CD4-positive, alpha-beta T cell treated with Interleukin-10 for 1 hour (primary cell): ENCODE measurements at places on chromosomes 6 and 20.
A peak's percentile ranks its signal among the peaks of the same experiment; 100 is the strongest.

DNA sequence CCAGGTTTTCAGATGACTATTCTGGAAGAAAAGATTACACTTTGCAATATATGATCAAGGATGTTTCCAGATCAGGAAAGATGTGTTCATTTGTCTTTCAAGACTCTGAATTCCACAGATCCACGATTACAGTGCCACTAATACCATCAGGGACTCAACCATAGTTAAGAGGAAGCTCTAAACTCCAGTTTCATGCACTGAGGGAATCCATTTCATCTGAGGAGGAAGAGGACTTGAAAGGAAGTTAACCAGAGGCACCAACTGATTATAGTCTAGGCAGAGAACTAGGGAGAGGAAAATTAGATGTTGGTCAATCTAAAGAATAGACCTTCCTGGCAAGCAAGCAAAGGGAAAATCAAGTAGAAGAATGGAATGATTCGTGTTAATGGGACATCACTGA is 218.3 kb upstream of the PRDM1 start:
- DNase-seq, result no peak

DNA sequence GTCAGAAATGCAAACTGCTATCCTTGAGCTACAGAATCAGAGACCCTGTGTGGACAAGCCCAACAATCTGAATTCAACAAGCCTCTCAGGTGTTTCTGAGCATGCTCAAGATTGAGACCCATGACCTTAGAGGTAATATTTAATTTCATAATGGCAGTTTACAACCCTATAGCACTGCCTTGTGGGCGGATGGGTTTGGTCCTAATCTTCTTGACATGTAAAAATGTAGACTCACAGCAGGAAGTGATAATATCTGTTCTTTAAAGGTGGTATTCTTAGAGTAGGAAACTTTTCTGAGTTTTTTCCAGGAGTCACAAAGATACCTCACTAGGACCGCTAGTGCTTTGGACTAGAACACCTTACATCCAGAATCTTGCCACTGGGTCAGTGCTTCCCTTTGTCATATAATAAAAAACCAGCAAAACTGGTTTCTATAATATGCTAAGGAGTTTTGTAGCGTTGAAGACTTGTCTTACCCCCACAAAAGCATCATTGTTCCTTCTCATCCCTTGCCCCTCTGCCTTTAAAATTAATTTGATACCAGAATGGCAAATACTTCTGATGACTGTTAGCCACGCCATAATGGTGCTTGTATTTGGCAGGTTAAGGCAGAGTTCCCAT is 52.6 kb downstream of the E2F3 start:
- peak; percentile 39 for DNase-seq

DNA sequence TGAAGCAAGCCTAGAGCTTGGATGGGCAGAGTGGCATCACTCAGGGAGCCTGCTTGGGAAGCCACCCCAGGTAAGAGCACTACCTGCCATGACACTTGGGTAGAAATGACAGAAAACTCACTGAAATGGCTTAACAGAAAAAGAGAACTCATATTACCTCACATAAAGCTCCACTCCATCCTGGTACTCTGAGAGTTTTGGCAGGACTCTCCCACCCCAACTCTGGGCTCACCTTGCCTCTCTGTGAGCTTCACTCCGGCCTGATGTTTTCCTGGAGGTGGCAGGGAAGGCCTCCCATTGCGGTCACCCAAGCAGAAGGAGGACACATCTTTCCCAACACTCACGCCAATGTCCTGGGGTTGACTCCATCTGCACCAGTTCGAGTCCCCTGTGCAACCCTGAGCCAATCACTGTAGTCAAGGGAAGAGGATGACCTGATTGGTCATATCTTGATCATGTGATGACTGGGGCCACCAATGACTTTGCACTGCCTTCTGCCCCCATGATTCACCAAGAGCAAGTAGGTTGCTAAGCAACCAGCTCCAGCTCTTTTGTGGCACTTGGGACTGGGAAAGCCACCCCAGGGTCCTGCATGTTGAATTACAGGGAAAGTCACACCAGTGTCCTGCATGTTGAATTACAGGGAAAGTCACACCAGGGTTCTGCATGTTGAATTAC is 446.1 kb upstream of the SULF2 start:
- DNase-seq, result no peak

DNA sequence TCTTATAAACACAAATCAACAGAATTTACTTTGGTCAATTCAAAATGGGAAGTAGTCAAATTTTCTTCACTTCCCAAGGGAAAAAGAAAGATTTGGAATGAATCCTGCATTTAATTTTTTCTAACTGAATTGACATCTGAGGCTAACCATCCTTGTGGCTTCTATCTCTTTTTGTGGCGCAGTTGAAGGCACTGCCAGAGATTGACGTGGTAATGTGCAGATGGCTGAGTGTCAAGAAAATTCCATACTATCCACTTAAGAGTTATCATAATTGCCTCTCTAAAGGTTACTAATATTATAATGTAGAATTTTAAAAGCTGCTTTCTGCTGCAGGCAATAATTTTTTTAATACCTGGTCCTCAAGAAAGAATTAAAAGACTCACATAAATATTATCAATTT is 162.3 kb downstream of the KLHL32 start:
- no peak for DNase-seq

GRCh38 chr6:159804504-159804903 is 4.4 kb downstream of the PNLDC1 start:
- no peak for DNase-seq

GRCh38 chr6:53240761-53241160 is 92.1 kb upstream of the GCM1 start:
- DNase-seq, result peak; percentile 26

DNA sequence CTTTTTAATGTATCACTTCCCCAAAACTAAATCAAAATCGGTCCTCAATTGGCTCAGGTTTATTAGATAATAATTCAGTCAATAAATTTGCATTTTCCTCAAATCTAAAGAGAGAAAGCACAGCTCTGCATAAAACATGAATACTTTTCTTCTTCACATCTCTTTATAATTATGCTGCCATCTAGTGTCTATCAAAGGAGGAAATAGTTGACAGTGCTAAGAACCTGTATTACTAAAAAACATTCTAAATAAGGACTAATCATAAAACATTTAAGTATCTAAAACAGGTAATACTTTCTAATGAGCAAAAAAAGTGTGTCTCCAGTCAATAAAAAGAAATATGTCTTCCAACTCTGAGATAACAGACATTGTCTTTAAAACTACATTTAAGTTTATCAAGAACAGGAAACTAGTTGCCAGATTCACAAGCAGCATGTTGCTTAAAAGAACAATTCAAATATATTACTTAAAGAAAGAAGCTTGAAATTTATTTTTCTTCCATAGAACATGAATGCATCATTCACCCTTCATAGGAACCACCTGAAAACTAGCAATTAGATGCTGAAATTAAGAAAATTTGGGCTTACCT is 56.5 kb upstream of the DST start:
- DNase-seq, result no peak

GRCh38 chr6:8831366-8832152 is 396.2 kb upstream of the SLC35B3 start:
- DNase-seq, result no peak

GRCh38 chr20:52837378-52837777 is 134.8 kb upstream of the TSHZ2 start:
- DNase-seq, result no peak

GRCh38 chr20:50412499-50412898 is 97.7 kb upstream of the PTPN1 start:
- DNase-seq, result no peak

GRCh38 chr6:90890683-90891330 is 303.9 kb upstream of the MAP3K7 start:
- no peak for DNase-seq

GRCh38 chr6:158761746-158762145 is 57.4 kb downstream of the EZR start:
- peak; percentile 31 for DNase-seq

DNA sequence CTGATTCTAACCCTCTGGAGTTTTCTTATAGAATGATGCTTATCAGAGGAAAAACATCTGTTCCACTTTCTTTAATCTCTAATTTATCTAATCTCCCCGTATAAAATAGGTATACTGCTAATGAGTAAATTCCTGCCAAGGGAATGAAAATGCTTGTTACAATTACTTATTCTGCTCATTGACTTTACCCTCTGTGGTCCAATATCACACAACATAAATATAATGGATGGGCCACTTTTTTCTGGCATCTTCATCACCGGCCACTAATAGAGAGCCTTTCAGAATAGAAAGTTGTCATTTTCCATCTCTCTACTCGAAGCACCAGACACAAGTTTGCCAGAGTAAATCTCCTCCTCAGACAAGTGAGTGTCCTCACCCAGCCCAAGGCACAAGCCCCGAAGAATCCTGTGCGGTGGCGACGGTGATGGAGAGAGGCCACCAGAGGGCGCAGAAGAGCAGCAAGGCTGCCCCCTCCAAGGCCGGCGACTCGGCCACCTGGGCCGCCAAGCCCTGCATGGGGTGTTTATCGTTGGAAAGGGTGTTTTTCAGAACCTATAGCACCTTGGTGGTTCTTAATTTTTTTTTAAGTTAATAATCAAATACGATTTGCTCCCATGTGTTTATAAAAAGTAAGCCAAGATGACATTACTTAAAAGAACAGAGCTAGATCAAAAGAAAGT is 212.9 kb upstream of the ARID1B start:
- peak; percentile 73 for DNase-seq

- DNase-seq, result no peak
These were observed 47.5 kb upstream of the JAG1 start for GRCh38 chr20:10721137-10721896.

DNA sequence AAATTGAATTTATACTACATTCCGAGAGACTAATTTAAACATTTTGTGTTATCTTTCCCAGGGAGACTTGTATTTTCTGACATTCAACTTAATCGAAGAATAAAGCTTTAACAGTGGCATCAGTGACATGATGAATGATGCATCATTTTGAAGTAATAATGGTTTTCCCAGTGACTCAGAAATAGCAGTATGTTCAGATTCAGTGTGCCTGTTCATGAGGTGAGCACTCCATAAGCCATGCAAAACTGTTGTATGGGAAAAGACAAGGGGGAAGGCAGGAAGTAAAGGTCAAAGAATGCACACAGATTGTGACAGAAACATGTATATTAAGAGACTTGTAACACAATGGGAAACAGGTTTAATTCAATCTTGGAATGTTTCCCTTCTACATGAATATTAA is 1348.2 kb upstream of the GJE1 start:
- no peak for DNase-seq

GRCh38 chr6:64717281-64717680 is 989.7 kb downstream of the EYS start:
- DNase-seq, result no peak

GRCh38 chr6:34147906-34148630 is 2.2 kb upstream of the GRM4 start:
- DNase-seq, result no peak

DNA sequence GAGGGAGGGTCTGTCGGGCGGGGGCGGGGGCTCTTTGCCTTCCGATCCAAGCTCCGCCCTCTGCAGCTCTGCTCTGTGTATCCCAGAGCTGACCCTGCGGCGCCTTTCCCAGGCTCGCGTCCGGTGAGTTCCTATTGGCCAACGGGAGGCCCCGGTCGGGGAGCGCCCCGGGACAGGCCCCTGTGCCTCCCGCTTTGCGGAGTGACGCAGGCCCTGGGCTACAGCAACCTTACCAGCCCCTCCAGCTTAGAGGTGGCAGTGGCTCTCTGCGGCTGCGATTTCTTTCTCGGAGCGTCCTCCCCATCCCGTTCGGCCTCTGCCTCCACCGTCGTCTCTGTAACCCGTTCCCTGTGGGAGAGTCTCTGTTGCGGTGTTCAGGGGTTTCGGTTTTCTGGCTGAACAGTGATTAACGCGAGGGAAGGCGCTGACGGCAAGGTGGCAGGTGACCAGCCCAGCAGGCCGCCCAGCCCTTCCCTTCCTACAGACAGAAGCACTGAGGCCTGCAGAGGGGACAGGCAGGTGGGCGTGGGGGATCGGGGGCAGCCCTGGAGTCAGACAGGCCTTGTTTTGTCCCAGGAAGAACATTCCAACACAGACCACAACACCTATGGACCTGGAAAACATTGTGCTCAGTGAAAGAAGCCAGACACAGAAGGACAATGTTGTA is 18.1 kb upstream of the CEBPB start:
- DNase-seq, result no peak

DNA sequence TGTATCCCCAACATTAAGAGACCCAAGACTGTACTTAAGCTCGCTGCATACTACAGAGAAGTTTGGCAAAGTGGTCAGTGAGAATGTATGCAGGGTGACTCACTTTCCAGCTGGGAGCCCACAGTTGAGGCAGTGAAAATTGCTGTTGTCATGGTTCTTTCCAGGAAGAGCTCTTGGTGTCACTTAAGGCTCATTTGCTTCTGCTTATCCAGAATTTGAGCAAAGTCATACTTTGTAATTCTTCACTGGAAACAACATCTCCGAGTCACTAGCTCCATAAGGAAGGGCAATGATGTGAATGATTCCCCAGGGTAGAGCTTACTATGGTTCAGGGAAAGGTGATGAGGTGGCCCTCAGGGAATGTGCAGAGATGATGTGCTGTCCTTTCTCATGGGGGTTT is 65.4 kb upstream of the FBXL4 start:
- no peak for DNase-seq

GRCh38 chr20:39222101-39222500 is 260.0 kb downstream of the DHX35 start:
- no peak for DNase-seq

- DNase-seq, result no peak
These were observed 5.3 kb downstream of the SNAI1 start for GRCh38 chr20:49987868-49988690.

DNA sequence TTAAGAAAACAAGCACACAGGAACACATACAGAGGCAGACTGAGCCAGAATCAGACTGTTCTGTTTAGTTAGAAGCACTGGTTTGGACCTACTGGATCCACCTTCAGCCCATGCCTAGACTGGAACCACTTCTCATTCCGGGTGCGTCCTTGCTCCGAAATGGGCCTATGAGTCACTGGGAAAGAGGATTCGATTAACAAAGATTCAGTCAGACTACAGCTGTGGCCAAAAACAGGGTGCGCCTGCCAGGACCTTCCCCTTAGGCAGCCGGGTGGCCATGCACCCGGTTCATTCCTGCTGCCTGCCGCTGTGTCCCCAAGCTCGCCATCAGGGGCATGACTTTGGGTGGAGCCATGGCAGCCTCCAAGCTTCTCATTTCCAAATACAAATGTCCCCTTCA is 14.5 kb upstream of the KCNK5 start:
- no peak for DNase-seq

DNA sequence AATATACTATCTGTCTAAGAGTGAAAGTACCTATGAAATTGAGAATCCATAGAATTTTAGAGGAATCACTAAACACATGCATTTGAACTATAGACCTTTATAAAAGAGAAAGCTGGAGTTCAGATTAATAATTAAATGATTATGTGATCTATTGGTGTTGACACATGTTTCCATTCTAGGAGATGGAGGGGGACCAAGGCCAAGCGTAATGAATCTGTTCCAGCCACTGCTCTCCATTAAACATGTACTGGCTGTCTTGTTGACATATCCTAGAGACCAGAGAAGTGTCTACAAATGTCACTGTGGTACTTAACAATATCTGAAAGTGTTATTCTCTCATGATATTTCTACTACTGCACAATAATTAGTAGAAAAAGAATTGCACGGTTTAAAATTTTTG is 432.4 kb downstream of the BMP2 start:
- DNase-seq, result no peak

- DNase-seq, result peak; percentile 63
These were observed 170.2 kb downstream of the NFATC2 start for GRCh38 chr20:51372176-51372803.

- DNase-seq, result no peak
These were observed 1.3 kb downstream of the CBLN4 start for GRCh38 chr20:56004007-56004406.

GRCh38 chr6:98583506-98583905 is 250.9 kb upstream of the POU3F2 start:
- DNase-seq, result no peak

- DNase-seq, result no peak
These were observed 115.3 kb upstream of the EDN1 start for GRCh38 chr6:12174878-12175277.

- DNase-seq, result no peak
These were observed 104.6 kb upstream of the RSPO3 start for GRCh38 chr6:127013865-127014264.
